ENCODE measurements at places on chromosomes 4 and X.

GRCh38 chr4:7657545-7658297, 223.0 kb upstream of the PSAPL1 start:
- no peak for DNase-seq

- DNase-seq = no peak
Measured at GRCh38 chr4:95949136-95949765, 109.4 kb downstream of the PDHA2 start.

- DNase-seq = no peak
Measured at GRCh38 chr4:15493411-15493810, 23.7 kb downstream of the CC2D2A start.

DNA sequence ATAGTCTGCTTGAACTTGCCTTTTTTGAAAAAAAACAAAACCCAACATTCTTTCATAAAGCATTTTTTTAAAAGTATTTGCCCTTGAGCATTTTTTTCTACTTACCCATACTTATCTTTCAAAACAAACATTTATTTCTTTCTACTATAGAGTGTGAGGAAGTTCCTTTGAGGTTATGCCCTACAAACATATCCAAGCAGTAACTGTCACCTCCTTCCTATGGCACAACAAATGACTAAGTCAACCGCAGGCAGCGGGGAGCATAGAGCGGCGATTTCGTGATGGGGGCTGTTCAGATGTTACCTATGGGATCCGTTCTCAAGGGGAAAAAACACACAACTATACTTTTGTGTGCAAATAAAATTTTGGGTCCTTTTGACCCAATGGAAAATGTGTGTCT, 19.4 kb downstream of the SPRY1 start:
- no peak for DNase-seq

DNA sequence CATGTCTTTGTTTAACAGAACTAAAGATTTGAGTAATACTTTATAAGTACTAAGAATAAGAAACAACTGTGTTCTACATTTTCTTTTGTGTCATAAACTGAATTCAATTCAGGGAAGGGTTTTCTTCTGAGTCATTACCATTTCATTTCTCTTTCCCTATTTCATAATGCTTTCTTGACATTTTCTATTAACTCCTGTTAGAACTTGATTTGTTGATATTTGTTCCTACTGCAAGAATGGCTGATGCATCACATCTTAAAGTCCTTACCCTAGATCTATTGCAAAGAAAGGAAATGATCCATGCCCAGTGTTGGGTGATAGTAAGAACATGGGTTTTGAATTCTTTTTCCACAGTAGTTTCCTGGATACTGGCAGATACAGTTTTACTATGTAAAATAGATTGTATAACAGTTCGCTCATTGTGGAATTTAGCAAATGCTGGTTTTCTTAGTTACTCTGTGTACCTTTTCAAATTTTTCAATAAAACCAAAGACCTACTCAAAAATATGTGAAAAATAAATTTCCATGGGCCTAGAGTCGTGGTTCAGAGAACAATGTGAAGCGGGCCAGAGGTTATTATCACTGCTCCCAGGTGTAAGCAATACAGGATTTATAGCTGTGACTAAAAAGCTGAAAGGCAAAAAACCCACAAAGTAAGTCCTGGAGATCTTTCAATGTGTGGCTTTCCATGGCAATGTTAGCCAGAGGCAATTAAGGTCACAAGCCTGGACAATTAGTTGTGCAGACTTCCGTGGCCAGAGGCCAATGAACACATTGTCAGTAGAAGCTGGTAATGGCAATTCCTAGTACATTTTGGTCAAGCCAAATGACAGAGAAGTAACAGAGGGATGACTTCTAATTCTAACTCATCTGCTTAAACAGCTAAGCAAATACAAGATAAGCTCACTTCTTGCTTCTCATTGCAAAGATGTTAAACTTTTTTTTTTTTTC, 127.3 kb upstream of the FAT4 start:
- no peak for DNase-seq

GRCh38 chr4:93384887-93385286, 443.7 kb upstream of the ATOH1 start:
- DNase-seq = no peak

DNA sequence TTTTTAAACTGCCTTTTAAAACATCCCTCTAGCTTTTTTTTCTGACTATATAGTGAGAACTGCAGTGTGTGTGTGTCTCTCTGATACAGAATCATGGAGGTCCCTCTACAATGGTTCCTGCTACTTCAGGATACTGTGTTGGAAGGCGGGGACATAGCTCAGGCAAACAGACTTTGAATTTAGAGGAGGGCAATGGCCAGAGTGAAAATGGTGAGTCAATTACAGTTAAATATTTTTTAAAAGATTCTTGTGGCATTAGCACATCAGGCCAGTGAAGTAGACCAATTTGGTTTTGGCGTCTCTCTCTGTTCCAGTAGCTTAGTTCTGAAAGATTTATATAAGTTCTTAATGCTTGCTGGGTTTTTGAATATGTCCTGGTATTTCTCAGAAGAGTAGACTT, 47.1 kb downstream of the ALG13 start:
- no peak for DNase-seq

Measured in liver (tissue), 10 donors.